ENCODE measurements at places on chromosomes 2 and 18.
A peak's percentile ranks its signal among the peaks of the same experiment; 100 is the strongest.

DNA sequence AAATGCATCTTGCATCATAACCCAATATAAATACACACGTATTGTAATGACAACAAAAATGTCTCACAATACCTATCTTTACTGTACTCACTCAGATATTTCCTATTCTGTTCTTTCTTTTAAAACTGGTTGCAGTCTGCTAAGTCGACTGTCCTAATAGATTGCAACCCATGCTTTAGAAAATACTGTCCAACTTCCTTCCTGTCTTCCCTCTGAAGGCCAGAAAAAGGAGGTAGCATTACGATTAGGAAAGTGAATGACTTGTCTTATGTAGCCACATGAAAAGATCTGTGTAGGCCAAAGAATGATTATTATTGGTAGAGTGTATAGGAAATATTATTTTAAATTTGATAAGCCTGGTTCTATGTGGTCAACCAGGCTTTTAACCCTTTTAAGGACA lies 134.1 kb downstream of the FAM210A start:
- DNase-seq = no peak

DNA sequence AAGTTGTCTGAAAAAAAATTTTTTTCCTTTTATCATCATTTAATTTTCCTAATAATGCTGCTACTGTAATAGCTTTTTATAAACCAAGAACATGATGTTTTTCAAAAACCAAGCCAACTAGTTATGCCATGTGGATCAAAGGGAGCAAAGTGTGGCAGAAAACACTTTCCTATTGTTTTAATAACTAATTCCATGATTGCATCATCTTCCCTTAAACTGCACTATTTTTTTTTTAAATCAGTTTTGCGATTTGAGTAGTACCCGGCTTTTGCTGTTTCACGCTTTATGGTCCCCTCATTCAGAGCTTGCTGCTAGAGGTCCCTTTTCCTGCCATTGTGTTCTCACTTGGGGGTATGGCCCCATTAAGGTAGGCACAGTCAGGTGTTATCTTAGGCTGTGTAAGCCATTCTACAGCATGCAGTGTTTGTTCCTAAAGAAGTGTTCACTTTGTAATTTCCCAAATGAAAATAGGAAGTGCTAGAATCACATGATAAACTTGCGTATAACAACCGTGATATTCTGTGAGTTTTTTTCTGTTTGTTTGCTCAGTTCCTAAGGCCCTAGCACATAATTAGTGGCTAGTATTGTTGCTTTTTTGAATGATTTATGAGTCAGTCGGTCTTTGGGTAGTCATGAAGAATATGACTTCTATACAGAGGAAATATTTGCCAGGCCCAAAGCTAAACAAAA lies 225.8 kb downstream of the PTGR3 start:
- DNase-seq = no peak

- no peak for DNase-seq
Observed at GRCh38 chr2:2570871-2571270, 239.8 kb upstream of the MYT1L start.

- DNase-seq = no peak
Observed at GRCh38 chr18:35999925-36000324, 27.4 kb downstream of the RMP24 start.

DNA sequence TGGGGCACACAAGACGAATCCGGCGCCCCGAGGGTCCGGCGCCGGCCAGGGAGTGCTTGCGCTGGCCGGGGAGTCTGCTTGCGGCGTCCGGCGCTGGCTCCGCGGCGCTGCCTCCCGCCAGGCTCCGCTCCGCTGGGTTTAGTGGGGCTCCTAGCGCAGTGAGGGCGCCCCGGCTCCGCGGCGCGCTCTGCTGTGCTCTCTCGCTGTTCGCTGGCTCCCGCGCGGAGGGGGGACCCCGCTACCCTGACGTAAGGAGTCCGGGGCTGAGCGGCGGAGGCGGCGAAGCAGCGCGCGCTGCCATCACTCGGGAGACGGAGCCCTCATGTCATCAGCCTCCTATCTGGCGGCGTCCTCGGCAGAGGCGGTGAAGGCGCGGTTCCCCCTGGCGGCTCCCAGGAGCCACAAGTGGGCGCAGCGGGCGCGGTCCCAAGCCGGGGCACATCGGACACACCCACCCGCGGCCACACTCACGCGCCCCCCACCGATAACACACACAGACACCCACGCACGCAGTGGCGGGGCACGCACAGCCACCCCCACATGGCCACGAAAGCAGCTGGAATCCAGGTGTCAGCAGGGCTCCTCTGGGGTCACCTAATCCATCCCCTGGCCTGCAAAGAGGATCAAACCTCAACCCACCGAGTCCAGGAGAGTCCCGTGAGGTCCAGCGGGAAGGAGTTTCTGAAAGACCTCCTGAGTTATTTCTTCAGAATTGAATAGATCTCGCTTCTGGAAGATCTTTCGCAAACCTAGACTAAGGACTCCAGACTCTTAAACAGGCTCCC lies at the start of gene C1QL2:
C1QL2 (minus strand) TSS at position 189 of the 785 bp plus-strand sequence. CDS start 482 bp downstream, outside the sequence.
- DNase-seq = no peak

GRCh38 chr2:54081574-54081973 lies 33.8 kb upstream of the ACYP2 start:
- DNase-seq = peak; percentile 29

Data from stimulated activated effector memory CD8-positive, alpha-beta T cell treated with anti-CD3 and anti-CD28 coated beads, Interleukin-12 subunit alpha, Interleukin-12 subunit beta, amount 100 ng/mL, for 72 hours (primary cell).